ENCODE measurements at places on chromosomes 6 and 20. TPM values are rescaled to one million over a fixed set of nuclear protein-coding genes. Genes with fewer than 3 reads are reported as not detected.

Gene DAAM2
- total RNA-seq, result not detected

Gene GABRR2
- not detected for total RNA-seq

Gene ZNF337
- total RNA-seq, result 13.7 TPM

Gene STMND1
- total RNA-seq, result not detected

Gene PI3
- total RNA-seq, result 1.3 TPM

Gene TINAG
- not detected for total RNA-seq

Gene SRMS
- total RNA-seq, result not detected

Data from mammary epithelial cell (primary cell).